CD8-positive, alpha-beta T cell (primary cell): ENCODE measurements at places on chromosomes 7 and 10.

GRCh38 chr7:73738220-73738611 lies 386 bp downstream of the ABHD11 start:
- peak; percentile 51 for DNase-seq

- DNase-seq, result no peak
These were observed 88.7 kb downstream of the SAMD9 start for GRCh38 chr7:93029056-93029455.

DNA sequence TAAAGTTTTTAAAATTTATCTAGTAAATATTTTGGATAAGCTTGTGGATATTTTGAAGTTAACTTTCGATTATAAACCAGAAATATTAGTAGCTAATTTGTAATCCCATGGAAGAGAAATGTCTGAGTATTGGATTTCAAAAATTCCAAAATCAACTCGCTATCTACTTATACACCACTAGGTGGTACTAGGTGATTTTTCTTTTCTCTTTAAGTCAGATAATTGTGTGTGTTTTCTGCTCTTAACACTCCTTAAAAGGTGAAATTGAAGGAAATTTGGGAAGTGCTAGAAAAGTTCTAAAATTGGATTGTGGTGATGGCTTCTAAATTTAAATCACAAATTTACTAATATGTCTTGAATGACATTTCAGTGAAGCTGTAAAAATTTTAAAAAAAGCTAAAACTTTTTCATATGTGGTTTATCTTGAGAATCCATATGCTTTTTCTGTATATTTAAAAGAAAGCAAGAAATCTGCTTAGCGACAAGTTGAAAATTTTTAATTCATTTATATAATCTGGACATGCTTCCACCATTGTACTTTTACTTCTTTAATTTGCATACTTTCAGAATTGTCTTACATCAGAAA lies 90.2 kb downstream of the IPMK start:
- peak; percentile 48 for DNase-seq

DNA sequence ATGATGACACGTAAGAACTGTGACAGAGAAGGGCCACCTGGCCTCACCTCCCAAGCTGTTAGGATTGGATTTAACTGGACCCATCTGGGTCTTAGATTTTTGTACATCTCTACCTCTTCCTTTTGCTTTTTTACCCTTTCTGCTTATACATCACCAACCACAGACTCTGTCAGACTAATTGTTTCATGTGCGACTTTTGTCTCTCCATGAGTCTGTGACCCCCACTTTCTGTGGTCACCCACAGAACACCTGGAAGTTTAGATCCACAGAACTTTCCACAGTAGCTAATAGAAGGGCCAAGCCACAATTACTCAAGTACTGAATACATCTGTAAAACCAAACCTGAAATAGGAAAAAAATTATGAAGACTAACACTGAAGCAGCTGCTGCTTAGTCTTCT lies 23.1 kb downstream of the SEC31B start:
- no peak for DNase-seq

DNA sequence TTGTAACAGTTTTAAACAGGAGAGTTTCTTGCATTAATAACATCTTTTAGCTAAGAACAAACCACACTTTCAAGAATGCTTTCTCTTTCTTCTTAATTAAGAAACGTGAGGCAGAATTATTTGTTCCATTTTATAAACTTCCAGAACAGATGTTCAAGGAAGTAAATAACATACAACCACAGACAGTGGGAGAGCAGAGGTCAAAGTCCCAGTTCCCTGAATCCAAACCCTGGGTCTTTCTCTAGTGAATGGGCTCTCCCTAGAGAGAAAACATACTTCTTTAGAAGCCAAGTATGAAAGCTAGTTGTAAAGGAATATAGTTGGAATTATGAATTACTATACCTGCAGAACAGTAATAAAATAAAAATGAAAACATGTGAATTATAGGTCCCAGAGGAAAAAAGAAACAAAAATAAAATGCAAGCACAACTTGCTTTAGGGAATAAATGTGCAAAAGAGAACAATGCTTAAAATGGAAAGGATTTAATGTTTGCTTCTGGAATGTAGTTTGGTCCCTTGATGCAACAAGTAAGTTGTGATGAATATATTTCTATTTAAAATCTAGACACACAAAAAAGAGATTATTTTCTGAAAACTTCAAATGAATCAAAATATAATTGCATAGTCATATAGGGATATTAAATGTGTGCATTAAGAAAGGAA lies 6.0 kb downstream of the OR6B1 start:
- no peak for DNase-seq

DNA sequence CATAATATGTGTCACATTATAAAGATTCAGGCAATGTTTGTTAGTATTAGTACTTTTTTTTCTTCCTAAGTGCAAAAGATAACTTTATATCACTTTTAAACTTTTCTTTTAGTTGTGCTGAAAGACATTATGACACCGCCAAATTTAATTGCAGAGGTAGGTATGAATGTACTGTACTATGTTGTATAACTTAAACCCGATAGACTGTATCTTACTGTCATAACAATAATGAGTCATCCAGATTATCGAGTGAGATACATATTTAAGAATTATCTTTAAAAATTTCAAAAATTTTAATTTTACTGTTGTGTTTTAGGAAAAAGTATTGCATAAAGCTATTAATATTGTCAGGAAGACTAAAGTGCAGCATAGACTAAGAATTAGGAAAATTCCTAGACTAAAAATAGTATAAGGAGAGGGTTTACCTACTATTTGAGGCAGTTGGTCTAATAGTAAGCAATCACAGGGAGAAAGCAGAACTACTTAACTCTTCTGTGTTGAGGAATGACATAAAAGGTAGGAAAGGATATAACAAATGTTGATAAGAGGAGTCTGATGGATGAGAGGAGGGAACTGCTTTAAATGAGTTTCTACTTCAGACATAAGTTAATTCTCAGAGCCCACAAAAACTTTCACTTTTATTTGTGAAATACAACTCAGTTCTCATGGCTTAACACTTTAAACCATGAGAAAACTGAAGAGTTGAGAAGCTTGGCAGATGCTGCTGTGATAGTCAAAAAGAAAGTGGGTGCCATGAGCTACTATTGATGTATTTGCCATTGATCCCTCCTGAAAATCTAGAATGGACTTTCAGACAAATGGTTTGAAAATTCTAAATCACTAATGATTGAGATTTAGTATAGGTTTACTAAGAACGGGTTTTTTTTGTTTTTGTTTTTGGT lies 67.8 kb downstream of the PTEN start:
- DNase-seq, result no peak

GRCh38 chr10:132257271-132257670 lies 50.5 kb downstream of the STK32C start:
- no peak for DNase-seq

- no peak for DNase-seq
These were observed 19.0 kb downstream of the CALML5 start for GRCh38 chr10:5480162-5480941.

- DNase-seq, result no peak
These were observed 326.2 kb upstream of the AUTS2 start for GRCh38 chr7:69272101-69272500.

DNA sequence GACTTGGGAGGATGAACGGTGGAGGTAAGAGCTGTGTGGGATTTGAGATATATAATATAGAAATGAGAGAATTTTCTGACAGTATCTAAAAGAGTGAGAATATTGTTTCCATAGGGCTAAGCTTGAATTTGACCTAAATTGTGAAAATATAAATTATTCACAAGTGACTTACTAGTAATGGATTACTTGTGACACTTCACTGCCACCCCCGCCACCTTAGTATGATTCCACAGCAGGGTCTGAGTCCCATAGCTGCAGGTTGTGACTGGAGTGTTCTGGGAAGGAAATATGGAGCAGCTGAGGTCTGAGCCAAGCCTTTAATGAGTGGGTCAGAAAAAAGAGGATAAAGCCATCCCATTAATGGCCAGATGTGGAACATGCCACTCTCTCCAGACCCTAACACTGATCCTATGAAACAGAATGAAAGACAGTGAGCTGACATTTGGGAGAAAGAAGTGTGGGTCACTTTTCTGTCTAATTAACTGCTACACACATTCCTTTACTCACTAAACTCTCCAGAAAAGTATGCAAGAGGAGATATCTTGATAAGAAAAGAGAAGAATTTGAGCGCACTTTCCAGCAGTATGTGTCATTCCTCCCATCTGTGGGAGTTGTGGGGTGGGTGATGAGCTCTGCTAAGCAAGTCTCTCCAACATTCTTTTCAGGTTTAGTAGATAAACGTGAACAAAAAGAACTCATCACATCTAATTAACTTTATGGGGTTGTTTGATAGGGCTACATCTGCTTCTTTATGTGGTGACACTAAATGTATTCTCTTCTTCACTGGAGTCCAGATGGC lies 1193.4 kb downstream of the SORCS3 start:
- DNase-seq, result no peak

DNA sequence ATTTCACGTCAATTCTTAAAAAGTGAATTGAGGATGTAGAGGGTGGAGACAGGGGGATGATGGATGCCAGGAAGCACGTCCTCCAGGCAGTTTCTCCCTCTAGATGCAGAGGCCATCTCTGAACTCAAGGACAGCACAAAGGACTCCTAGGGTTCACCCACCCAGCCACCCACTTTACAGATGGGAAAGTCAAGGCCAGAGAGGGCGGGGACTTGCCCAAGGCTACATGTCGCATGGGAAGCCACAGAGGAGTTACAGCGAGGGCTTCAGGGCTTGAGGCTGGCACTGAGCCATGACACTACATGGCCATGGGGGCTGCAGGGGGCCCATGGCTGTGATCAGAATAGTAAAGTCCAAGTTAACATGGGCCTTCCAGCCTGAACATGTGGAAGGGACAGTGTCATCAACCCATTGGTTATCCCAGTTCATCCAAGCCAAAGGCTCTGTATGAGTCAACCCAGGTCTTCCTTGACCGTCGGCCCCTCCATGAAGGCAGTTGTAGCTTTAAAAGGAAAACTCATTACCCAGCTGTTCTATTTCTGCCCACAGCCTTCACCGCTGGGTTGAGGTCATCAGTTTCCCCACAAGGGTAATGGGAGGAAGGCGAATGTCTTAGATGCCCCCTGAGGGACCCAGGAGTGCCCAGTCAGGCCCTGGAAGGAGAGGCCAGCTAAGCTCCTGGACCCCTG lies 24.3 kb upstream of the KPNA7 start:
- no peak for DNase-seq

GRCh38 chr7:80183900-80184685 lies 49.5 kb downstream of the GNAI1 start:
- DNase-seq, result no peak

GRCh38 chr7:47428052-47428767 lies 153.7 kb downstream of the TNS3 start:
- DNase-seq, result no peak

DNA sequence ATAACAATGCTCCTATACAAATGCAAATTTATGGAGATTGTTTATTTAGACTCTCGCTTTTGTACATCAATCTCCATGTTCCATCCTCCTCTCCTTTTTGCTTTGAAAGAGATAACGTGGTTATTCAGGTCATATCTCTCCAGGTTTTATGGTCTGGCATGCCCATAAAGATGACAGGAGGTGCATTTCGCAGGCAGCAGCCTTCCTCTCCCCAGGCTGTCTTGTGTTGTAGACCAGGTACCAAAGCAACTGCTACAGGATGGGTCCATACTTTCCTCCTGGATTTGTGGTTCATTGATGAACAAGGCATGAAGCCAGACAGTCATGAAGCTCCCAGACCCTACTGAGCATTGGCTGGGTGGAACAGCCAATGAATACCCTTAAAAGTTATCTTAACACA lies 400.2 kb upstream of the NPVF start:
- DNase-seq, result no peak

GRCh38 chr7:21829731-21830130 lies 116.0 kb downstream of the CDCA7L start:
- no peak for DNase-seq

GRCh38 chr10:20674926-20675325 lies 222.2 kb downstream of the NEBL start:
- no peak for DNase-seq

- peak; percentile 7 for DNase-seq
These were observed 102.2 kb downstream of the ZNF92 start for GRCh38 chr7:65475734-65476319.

DNA sequence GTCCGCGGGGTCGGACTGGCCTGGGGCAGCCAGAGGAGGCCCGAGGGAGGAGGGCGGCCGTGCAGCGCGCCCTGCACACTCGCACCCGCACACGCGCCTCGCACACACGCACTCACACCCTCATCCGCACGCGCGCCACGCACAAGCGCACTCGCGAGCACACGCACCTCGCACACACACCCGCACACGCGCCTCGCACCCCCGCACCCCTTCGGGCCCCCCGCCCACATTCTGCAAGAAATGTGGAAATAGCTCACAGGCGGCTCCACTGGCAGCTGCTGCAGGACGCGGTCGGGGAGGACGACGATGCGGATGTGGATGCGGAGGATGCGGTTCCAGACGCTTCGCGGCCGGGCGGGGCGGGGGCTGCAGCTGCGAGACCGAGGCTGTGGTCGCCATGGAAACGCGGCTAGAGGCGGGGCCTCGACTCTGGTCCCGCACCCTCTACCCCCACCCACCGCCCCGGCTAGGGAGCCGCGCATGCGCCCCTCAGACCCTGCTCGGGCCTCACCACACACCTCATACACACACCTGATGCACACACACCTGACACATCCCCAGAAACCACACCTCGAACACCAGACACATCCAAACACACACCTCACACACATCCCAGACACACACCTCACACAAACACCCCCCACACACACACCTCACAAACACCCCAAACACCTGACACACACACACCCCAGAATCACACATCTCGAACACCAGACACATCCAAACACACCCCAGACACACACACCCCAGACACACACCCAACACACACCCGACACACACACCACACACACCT lies at the start of gene CALY:
TSS of gene CALY (minus strand) at position 320 of the 793 bp plus-strand sequence. CDS start 7,907 bp downstream, outside the sequence.
- peak; percentile 91 for DNase-seq

DNA sequence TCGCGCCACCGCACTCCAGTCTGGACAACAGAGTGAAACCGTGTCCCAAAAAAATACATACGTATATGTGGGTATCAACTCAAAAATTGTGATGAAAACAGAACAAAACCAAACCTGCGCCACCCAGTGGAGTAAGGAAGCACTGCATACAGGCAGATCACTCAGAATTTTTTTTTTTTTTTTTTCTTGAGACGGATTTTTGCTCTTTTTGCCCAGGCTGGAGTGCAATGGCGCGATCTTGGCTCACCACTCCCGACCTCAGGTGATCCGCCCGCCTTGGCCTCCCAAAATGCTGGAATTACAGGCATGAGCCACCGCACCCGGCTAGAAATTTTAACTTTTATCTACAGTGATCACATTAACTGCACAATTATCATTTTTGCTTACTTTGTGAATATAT lies 9.1 kb upstream of the TMEM236 start:
- DNase-seq, result peak; percentile 67

- no peak for DNase-seq
These were observed 70.6 kb downstream of the KCNMA1 start for GRCh38 chr10:77566914-77567566.

GRCh38 chr7:118918556-118918955 lies 694.1 kb downstream of the ANKRD7 start:
- DNase-seq, result no peak

GRCh38 chr10:118562851-118563250 lies 32.6 kb downstream of the PRLHR start:
- no peak for DNase-seq
